GM12892 (cell line): ENCODE measurements at places on chromosomes 3 and 15.

- DNase-seq: no peak
Measured at GRCh38 chr3:132071043-132071442, 36.2 kb upstream of the CPNE4 start.

GRCh38 chr3:197417911-197418618 lies 119.7 kb upstream of the DLG1 start:
- no peak for DNase-seq

- DNase-seq: no peak
Measured at GRCh38 chr3:85068911-85069310, 110.1 kb downstream of the CADM2 start.

GRCh38 chr15:41401904-41402267 lies 410 bp downstream of the NDUFAF1 start:
- no peak for DNase-seq

DNA sequence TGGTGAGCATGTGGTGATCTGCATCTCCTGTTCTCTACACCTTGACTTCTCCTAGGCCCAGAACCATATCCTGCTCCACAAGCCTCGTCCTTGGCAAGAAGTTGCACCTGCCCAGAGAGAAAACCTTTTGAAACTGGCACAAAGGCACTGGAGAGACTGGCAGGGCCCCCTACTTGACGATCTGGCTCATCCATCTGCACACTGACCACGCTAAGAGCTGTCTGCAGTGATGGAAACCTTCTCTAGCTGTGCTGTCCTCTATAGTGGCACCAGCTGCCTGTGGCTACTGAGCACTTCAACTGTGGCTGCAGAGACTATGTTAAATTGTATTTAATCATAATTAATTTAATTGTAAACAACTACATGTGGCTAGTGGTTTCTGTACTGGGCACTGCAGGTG lies 26.2 kb upstream of the SRP14 start:
- no peak for DNase-seq

- no peak for DNase-seq
Measured at GRCh38 chr3:106746286-106746685, 631.0 kb upstream of the CCDC54 start.

- DNase-seq: no peak
Measured at GRCh38 chr3:153182501-153183293, 20.7 kb downstream of the RAP2B start.

- DNase-seq: no peak
Measured at GRCh38 chr15:40269604-40270003, 13.3 kb downstream of the ANKRD63 start.

DNA sequence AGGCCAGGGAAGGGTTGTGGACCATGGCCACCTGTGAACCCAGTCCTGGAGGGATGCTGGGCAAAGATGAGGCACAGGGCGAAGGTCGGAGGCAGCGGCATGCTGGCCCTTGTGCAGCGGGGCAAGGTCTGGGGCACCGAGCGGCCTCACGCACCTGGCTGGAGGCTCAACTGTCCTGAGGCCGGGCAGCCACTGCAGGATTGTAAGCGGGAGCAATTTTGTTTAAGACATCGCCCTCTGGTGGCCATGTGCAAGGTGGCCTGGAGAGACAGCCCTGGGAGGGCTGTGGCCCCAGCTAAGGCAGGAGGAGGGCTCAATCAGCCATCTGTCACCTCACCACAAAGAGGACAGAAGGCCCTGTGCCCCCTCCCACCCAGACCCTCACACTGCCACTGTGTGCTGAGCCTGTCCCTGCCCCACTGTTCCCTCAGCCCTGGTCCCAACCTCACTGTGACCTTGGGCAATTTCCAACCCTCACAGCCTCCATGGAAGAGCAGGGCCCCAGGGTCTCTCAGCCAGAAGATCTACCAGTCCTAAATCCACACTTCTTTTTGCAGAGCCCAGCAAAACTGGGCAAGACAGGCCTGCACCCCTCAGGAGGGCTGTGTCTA lies 46.2 kb downstream of the TPRA1 start:
- peak; percentile 93 for DNase-seq

DNA sequence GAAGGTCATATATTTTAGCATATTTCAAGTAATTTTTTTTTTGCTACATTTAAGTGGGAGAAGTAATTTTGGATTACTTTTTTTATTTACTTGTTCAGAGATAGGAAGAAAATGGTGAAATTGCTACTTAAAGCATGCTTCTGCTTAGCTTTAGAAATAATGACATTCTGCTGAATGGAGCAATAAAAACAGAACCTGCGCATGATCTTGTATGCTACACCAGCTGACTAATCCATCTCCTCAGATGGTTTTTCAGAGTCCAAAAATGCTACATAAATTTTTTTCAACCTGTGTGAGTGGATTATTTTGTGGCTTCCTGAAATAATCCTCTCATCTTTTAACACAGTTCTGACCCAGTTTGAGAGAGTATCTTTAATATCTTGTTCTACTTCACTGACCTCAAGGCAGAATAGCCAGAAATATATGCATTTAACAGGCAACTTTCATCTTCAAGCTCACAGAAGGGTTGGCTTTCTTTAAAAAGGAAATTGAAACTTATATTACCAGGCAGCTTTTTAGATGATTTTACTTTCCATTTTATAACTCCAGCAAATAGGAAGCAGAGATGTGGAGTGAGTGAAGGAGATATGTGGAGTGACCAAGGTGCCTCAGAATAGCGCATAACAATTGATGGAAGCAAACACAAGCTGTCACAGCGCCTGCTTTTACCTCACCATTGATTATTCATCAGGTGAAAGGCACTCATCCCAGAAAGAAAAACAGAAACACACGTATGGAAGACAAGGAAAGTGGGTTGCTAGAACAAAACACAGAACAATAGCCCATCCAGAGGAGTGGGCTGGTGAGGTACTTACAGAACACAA lies 136.6 kb downstream of the TGFBR2 start:
- no peak for DNase-seq

DNA sequence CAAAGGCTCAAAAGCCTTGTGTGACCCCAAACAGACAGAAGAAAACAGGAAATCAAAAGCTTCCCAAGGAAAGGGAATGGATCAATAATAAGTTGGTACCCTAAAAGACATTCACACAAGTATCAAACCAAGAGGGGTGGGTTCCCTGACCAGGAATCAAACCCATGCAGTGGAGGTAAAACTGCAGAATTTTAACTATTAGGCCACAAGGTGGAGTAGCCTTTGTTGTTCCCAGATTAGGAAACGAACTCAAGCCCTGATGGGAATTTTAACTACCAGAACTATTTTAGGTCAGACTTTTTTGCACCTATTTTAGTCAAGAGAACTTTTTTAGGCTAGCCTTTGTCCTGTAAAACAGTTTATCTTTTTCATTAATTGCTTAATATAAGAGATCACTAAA lies 31.4 kb downstream of the SETMAR start:
- DNase-seq: no peak

- DNase-seq: no peak
Measured at GRCh38 chr3:11641683-11642430, 1.9 kb downstream of the VGLL4 start.
